PC-9 (cell line): ENCODE measurements at places on chromosomes 1 and 21.

DNA sequence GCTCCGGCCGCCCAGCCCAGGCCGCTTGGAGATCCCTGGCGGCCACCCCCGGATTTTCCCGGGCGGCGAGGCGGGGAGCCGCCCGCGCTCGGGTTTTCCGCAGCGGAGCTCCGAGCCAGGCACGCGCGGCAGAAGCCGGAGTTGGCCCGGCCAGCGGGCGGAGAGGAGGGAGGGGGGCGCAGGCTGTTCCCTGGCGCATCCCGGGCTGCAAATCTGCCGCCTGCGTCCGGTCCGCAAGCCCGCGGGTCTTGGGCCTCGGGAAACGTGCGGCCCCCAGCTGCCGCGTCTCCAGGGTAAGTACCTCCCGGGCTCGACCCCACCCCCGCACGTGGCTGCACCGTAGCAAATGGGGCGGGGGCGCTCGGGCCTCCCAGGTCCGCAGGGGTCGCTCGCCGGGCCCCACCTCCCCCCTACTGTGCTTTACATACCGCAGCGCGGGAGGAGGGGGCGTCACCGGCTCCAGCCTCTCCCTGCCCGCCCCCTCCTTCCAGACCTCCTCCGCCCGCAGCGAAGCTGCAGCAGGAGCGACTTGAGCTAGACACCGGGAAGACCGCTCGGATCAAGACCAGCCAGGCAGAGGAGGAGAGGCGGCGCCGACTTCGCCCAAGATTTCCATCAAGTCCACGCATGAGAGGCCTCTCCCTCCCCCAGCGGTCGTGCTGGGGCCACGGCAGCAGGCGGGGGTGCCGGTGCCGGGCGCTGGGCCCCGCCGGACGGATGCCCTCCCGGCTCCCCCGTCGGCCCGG, 1.6 kb downstream of the TMEM200B start:
- DNase-seq = no peak

GRCh38 chr1:177146499-177146898, 18.0 kb downstream of the ASTN1 start:
- DNase-seq = no peak

DNA sequence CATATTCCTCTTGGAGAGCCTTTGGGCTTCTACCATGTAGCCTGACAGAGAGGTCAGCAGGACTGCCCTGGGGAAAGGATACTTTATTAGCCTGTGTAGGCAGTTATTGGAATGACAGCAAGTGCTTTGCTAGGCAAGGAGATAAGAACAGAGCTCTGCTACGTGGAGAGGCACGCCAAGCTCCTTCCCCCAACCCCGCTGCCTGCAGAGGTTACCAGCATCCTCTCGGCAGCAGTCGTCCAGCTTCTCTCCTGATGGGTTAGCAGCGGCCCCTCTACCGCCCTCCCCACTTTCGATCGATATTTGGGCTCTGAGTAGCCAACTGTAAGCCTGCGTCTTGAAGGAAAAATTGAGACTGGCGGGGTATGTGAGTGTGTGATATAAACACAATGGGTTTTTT, 122.3 kb downstream of the DHRS3 start:
- no peak for DNase-seq

DNA sequence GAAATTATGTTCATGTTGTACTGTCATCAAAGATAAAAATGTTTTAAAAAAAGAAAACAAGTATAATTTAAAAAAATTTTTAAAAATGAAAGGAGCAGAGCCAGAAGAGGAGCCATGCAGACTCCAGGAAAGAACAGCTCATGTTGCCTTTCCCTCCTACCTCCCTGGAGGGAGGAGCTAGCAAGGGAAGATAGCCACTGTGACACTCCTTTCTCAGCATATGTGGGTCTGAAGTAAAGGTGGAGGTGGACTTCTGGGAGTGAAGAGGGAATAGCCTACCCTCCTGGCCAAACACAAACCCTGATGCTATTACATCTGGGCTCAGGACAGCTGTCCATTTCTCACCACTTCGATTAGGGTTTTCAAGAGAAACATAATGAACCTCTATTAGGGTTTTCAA, 54.2 kb downstream of the SLC2A1 start:
- no peak for DNase-seq

DNA sequence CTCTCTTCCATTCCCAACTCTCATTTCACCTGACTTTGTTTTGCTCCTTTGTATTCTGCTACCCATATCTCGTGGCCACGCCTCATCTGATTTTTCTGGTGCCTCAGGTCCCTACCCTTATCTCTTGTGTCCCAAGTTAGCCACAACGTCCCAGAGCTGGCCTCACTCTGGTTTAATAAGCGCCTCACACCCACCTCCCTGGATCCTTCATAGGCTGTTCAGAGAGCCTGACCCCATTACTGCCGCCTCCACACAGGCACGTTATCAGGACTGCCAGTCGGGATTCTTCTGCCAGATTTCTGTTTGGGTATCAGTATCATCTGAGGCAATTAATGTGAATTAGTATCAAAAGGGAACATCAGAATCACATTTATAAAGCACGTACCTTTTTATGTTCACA, 34.7 kb upstream of the TMEM125 start:
- no peak for DNase-seq

DNA sequence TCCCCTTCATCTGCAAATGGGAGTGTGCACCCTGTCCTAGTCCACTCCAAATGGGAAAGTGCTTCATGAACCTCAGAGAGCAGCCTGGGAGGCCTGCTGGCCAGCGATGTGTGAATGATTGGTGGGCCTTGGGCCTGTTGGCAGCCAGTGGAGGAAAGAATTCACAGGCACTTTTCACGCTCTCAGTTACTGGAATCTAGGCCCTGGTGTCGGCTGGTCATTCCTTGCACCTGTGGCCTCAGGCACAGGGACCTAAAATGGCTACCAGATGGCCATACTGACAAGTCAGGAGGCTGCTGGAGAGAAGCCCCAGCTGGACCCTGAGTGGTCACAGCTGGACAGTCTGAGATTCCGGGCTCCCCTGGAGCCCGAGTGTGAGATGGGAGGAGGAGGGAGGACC, 18.4 kb upstream of the EDN2 start:
- no peak for DNase-seq

DNA sequence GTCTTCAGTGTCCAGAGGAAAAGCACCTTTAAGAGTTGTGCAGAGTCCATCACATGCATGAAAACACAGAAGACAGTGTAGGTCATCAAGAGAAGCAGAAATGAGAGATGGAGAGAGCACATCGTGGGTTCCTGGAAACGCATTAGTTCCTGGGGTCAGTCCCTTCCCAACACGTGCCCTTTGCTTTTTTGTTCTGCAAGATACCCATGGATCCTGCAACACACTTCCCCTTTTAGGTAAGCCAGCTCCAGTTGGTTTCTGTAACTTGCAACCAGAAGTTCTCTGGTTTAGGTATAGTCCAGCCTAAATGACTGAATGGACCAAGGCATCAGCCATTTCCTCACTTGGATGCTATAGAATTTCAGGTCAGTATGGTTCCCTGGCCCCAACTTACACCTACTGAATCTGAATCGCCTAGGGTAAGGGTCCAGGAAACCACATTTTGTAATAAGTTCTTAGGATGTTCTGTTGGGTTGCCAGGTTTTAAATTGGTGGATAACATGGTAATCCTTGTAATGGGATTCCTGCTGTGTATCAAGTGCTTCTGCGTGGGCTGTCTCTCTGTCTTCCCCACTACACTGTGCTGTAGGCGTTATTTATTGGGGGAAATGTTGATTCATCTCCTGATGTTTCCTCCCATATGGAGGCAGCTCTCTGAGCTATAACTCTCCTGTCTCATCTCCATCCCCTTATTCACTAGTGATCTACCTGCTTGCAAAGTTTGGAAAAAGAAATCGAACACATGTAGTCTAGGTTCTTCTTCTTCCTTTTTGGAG, 230.6 kb downstream of the TNR start:
- DNase-seq = no peak

DNA sequence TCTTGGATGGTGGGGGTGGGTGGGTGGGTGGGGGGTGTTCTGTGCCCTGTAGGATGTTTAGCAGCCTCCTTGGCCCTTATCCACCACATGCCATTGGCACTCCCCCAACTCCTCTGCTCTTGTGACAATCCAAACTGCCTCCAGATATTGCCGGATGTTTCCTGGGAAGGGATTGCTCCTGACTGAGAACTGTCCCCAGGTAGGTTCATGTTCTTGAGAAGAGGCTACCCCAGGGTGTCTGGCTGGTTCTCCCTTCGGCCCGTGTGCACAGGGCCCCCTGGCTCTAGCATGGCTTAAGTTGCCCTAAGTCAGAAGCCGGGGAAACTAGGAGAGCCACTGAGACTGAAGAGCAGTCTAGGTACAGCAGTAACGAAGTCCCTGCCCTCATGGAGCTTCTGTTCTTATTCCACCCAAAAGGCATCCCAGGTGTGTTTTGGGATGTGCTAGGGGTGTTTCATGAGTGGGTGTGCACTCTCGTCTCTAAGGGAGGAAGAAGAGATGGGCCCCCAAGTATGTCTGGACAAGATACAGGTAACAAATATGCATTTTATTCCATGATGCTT, 19.8 kb upstream of the THRAP3 start:
- no peak for DNase-seq

DNA sequence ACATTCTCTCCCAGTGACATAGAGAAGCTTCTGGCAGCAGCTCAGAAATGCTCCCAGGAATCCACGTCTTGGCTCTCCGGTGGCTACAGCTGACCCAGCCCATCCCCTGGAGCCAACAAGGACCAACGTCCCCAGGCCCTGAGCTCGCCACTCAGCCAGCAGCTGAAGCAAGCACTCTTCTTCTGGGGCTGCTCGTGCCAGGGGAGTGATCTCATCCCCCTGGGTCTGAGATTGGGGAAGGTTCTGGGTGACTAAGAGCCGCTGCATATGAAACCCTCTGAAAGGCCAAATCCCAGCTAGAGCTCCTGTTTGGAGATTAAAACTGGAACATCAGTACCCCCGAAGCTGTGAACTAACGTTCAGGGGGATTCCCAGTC, 487.9 kb downstream of the NPHP4 start:
- no peak for DNase-seq

DNA sequence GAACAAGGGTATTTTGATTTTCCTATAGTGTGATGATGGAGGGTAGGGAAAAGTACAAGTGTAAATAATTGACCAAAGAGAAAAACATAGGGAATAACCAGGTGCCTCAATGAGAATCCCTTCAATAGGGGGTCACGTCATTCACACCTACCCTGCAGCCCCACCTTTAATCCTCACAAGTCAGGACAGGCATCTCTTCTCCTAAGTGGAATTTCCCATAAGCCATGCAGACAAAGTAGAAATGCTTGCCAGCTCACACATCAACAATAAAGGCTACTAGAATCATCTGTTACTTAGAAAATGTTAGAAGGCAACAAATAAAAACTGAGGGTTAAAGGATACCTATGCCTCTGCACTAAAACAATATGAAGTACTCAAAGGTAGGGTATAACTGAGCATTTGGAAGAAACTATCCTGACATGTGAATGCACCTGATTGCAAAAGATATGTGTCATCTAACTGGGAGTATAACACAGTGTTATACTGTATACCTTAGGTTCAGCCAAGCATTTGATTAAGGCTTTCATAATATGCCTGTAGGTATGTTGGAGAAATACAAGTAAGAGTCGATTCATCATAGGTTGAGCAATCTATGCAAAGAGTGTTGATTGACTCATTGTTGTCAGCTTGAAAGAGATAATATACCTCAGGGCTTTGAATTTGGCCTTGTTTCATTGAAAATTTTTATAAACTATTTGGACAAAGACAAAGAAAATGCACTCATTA, 32.4 kb upstream of the ATP1A1 start:
- DNase-seq = peak; percentile 100

DNA sequence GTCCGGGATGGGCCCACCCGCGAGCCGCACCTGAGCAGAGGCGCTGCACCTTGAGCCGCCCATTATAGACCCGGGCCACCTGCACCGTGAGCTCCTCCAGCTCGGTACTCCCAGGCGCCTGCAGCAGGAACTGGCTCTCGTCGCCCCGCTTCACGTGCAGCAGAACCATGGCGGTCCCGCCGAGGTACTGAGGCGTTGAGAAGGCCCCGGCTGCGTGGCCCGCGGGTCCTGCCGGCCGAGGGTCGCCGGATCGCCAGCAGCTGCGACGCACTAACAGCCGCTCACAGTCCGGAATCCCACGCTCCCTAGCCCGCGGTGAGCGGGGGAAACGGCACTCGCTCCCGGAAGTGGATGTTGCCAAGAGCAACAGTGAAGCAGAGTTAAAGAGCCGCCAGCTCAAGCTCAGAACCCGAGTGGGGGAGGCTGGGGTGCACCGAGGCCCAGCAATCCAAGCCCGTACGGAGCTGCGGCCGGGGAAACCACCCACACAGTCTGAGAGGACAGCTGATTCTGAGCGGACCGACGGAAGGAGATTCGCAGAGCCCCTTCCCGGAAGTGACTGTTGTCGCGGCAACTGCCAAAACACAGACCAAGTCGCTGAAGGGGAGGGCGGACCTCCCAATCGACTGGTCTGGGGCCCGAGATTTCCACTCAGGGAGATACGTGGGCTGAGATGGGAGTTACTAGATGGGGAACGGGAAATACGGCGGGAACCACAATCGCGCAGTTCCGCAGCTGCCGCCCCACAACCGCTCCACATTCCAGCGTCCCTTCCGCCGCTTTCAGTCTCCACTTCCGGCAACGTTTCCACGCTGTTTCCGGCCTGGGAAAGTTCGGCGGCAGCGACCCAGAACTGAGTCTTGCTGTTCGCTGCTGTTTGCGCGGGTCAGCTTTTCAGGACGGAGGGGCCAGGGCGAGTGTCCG, at the start of gene CFAP298:
Gene CFAP298 (minus strand): TSS at position 303 of the 924 bp plus-strand sequence. CDS start 134 bp downstream, at position 169.
- DNase-seq = peak; percentile 81

DNA sequence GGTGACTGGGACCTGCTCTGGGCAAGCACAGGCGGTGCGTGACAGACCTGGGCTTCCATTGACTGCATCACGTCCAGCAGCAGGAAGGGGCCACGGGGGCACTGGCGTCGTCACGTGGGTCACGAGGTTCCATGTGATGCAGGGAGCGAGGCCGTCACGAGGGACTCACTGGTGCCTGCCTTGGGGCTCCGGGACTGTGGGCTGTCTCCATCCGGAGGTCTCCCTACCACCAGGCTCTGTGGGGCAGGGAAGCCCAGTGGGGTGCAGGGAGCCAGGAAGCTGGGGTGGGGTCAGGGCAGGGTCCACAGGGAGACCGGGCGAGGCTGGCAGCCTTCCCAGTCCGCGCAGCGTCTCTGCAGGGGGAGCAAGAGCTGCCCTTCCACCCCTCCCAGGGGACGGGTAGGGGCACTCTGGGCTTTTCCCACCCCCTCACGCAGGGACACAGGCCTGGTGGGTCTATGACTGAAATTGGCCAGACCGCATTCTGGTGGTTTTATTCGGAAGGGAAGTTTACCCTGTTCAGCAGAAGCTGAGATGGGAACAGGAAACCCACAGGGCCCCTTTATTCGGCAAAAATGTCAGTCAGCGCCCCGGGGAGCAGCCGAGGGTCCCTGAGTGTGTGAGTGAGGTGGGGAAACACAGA, 416 bp upstream of the TNFRSF14 start:
- DNase-seq = no peak

DNA sequence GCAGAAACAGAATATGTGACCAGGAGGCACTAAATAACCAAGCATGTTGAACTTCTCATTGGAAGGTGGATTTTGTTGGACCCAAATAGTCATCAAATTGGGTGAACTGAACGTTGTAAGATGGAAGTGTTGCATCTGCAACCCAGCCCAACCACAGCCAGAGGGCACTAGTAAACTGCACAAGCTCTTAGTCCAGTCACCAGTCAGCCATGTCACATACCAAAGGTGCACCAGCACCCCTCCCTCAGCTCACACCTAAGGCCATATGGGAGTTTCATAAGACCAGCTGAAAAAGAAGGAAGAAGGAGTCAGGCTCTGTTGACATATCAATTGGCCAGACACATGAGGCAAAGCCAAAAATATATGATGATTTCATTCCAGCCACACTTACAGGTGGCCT, 481.7 kb upstream of the NR5A2 start:
- DNase-seq = peak; percentile 30
